ENCODE measurements at places on chromosomes 3 and 15.

DNA sequence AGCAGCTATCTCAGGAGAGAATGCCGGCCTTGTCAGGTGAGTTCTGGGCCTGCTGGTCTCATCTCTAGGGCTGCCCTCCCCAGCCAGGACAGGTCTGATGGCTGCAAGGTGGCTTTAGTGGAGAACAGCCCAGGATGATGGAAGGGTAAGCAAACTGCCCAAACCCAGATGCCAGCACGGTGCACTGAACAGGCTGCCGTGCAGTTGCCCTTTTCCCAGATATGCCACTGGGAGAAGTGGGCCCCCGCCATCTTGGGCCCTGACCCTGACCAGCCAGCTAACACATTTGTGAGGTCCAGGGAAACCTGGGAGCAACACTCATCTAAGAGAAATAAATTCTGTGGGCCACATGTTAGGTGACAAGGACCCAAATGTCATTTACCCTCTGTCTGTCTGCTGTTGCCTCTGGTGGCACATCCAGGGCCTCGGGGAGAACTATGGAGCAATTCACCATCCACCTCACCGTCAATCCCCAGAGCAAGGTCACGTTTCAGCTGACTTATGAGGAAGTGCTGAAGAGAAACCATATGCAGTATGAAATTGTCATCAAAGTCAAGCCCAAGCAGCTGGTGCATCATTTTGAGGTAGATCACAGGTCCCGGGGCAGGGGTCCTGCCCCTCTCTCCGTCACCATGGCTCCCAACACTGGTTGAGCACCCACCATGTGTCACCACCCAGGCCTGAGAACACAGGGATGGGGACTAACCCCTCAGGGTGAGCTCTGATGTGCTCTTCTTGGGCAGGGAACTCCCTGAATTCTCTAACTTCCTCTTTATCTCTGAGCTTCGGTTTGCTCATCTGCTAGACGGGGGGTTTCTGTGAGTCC is 1.8 kb downstream of the ITIH1 start:
- no peak for DNase-seq

GRCh38 chr3:70621451-70621850 is 309.0 kb upstream of the MDFIC2 start:
- no peak for DNase-seq

DNA sequence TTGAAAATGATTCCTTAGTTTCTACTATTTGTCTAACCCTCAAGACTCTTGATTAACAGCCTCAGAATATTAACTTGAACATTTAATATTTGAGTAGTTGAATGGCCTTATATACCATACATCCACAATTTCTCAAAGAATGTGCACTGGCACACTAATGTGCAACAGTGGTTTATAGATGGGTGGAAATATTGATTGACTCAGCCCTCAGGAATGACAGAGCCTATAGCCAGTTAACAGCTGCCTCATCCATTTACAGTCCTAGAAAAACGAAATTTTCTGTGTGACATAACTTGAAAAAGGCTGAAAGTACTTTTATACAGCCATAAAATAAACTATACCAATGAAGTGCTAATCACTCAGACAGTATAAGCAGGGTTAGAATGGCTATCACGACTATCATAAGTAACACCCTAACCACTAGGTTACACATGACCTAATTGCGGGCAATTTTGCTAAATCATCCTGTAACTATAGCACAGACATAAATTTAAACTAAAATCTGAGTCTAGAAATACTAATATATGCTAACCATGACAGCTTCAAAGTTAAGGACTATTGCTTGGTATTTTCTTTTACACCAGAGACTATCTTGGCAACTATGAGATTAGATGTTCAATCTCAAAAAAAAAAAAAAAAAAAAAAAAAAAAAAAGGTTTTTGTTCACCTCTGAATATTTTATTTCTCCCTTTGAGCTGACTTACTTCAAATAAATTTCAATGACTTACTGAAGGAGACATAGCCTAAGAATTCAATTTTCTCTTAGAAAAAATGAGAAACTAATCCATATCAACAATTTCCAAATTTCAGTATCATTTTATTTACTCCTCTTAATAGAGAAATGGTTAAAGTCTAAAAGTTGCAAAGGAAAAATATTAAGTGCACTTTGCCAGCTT is 9.3 kb downstream of the SECISBP2L start:
- no peak for DNase-seq

DNA sequence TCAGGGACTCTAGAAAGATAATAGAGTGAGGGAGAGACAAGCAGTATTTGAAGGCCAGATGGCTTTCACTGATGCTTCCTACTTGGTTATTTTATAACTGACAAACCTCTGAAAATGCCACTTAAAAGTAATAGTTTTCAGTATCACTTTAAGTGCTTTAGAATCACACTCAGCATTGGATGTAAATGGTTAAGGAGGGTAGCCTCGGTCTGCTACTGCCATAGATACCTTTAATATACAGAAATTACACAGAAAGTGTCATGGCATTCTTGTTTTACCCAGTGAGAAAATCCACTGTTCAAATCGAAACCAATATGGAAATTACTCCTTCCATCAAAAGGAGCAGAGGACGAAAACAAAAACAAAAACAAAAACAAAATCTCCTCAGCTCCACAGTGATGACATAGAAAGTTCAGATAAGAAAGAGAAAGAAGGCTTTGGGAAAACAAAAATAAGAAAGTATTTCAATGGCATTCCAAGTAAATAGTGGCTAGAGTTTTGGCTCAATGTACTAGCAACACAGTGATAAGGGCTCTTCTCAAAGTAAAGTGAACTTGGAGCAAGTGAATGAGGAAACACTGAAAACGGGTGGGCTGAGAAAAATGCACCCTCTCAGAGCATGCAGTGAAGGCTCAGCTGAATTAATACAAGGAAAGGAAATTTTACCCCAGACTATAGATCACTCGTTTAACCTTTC is 43.2 kb upstream of the CD47 start:
- DNase-seq = no peak

- DNase-seq = no peak
Observed at GRCh38 chr3:113148284-113148683, 63.1 kb upstream of the BOC start.

GRCh38 chr15:81286621-81287121 is 37.3 kb downstream of the STARD5 start:
- no peak for DNase-seq

DNA sequence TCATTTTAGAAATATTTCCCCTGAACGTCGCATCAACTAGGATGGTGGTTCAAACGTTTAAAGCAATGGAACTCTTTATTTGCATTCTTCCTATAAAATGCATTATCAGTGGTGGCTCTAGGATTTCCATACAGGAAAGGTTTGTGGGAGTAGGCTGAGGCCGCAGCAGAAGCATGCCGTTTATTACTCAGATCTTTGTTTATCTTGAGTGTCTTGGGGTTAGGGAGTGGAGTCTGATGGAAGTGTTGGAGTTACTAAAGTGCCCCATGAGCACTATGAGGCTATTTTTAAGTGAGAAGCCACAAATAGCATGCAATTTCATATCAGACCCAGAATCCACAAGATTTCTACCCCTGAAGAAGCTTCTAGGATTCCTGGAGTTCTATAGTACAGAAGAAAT is 26.2 kb downstream of the ATOSA start:
- DNase-seq = no peak

All from CD4-positive, alpha-beta T cell (primary cell).